ENCODE measurements at places on chromosomes 2 and 18.

- no peak for DNase-seq
Observed at GRCh38 chr2:67612576-67613042, 215.5 kb downstream of the ETAA1 start.

GRCh38 chr2:4135765-4136164 is 432.4 kb downstream of the DCDC2C start:
- DNase-seq = no peak

GRCh38 chr2:285531-285930 is 2.4 kb downstream of the ALKAL2 start:
- no peak for DNase-seq

DNA sequence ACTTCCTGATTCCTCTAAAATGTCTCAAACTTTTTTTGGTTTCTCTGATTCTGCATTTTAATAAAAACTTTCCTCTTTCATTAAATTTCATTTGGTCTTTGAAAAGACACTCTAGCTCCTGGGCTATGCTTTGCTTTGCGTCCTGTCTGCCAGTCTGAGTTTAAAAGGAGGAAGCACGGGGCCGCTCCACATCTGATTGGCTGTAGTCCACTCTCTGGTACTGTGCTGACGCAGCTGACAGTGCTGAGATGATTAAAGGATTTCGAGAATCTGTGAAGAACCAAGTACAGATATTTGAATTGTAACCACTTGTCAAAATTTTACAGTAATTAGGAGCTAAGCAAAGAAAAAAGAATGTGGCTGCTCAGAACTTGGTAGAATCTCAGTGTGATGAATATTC is 199.6 kb upstream of the HNMT start:
- no peak for DNase-seq

DNA sequence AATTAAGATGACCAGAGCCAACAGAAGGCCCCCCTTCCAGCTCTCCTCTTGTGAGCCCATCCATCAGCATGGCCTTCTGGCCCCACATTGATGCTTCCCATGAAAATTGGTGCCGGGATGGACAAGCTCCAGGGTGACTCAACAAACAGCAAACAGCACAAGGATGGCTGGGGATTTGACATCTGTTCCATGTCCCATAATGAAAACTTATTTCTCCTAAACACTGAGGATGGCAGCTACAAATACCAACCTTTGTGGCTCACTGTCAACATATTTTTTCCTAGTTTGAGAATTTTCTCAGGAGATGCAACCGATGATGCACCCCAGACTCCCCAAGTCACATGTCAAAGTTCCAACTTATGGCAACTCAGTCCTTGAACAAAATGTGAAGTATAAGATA is 169.6 kb upstream of the SIX2 start:
- no peak for DNase-seq

DNA sequence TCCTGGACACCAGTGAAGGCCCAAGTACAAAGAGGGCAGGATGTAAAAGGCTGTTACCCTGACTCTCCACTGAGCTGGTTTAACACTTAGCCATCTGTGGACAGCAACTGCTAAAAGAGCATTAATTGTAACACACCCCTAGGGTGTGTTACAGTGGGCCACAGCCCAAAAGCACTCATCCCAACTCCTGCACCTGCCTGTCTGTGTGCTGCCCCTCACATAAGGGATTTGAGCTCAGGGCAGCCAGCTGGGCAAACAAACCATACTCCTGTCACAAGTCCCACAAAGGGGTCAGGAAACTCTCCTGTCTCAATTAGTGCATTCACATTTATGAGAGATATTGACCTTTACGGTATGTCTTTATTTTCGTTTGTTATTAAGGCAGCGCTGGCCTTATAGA is 833.1 kb upstream of the NXPH2 start:
- DNase-seq = no peak

DNA sequence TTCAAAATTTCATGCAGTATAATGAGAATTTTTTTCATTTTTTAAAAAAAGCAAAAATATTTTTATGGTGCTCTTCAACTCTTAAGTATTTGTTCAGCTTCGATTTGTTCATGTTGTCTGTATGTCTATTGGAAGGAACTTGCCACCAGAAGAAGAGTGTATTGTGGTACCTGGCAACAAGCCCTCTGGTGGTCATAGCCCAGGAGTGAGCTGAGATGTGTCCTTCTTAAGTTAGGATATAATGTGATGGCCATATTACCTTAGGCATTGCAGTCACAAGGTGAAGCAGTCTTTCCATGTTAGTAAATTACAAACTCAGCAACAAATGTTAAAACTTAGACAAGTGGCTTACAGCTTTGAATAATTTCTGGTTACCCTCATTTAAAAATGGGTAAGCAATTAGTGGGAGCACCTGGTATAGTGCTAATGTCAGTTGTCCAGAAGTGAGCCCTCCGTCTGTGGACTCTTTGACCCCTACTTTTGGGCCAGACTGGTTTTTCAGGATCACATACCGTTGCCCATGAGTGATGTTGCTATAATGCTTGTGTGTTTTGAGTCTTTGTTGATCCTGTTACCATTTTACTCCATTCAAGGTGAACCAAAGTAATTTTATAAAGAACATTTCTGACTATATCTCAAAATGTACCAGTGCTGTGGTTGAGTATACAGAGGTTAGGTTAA is 57.4 kb downstream of the MYO1B start:
- peak; percentile 32 for DNase-seq

- DNase-seq = no peak
Observed at GRCh38 chr2:38037325-38037724, 38.6 kb downstream of the CYP1B1 start.

- no peak for DNase-seq
Observed at GRCh38 chr2:205715831-205716525, 33.7 kb downstream of the NRP2 start.

DNA sequence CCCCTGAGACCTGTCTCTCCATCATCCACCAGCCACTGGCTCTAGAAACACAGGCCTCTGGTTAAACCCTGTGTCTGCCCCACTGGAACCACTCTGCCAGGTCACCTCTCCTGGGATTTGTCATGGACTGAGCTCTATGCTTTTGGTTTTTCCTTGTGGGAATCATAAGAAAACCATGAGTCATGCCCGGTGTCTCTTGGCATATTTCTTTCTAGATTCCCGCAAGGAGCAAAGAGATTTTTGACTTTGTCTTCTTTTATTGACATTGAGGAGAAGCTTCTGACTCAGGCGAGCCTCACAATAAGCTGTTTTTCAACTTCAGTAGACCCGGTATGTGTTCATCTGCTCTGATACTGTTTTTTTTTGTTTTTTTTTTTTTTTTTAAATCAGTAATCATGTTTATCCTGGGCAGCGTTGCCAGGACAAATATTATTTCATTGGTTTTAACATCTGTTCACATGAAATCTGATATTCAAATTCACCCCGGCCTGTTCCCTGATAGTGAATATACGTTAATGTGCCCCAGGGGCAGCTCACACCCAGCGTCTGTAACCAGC is 207.1 kb downstream of the ACKR3 start:
- no peak for DNase-seq

DNA sequence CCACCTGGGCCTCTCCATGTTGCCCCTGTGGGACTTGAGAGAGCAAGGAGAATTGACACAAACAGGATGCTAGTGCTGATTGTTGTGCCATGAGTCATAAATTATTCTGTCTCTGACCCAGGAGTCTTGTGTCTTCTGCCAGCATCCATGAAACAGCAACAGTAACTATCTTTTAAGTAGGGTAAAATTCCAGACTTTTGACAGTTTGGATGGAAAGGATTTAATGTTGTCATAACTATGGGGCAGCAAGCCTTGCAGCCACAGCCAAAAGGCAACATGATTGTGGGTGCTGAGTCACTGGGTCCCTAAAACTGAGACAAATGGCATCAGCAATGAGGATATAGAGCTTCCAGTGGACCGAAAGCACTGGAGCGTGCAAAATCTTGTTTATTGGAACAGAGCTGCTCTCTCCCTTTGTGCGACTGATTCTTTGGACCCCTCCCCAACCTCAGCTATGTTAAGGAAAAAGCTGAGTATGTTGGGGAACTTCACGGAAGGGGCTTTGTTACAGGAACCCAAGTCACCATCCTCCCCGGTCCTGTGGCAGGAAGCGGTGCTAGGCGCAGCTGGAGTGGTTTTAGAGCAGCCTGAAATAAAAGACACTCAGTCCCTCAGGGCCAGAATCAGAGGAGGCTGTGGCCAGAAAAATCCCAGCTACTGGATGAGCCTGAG is 9.6 kb upstream of the ITPRIPL1 start:
- peak; percentile 34 for DNase-seq

GRCh38 chr18:9380621-9381395 is 46.2 kb downstream of the TWSG1 start:
- DNase-seq = no peak

- no peak for DNase-seq
Observed at GRCh38 chr18:68925268-68925667, 127.4 kb downstream of the CCDC102B start.

DNA sequence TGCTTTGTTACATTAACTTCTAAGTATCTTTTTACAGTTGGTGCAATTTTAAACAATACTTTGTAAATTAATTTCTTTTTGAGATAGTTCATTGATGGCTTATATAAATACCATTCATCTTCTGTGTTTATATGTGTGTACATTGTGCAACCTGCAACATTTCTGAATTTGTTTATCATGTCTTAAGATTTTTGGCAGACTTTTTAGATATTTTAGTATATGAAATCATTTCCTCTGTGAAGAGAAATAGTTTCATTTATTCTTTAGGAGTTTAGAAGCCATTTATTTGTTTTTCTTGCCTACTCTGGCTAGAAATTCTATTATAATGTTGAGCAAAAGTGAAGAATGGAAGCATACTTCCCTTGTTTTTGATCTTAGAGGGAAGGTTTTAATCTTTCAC is 337.8 kb upstream of the DSEL start:
- no peak for DNase-seq

- DNase-seq = no peak
Observed at GRCh38 chr2:38466876-38467767, 90.0 kb upstream of the ATL2 start.

- DNase-seq = no peak
Observed at GRCh38 chr2:235541838-235542549, 48.2 kb downstream of the AGAP1 start.

GRCh38 chr2:224221455-224221913 is 180.4 kb downstream of the FAM124B start:
- no peak for DNase-seq

DNA sequence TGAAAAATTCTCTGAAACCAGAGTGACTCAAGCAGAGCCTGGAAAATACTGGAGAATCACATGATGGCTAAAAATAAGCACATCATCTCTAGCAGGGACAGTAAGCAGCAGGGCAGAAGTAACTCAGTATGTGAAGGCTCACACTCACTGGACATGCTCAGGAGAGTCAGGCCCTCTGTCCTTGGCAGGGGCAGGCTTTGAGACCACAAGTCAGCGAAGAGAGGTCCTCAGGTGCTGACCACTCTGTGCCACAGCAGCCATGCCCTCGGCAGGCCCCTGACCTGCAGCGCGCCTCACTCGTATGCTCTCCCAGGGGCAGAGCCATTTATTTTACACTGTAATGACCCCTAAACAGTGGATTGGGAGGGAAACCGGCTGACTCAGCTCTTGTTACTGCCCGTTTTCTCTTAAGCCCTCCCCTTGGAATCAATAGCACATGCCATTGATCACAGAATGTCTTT is 76.8 kb downstream of the MAPRE2 start:
- DNase-seq = no peak
